Smooth muscle cell of trachea (primary cell): ENCODE measurements at places on chromosomes 6 and 20. TPM values are rescaled to one million over a fixed set of nuclear protein-coding genes. Genes with fewer than 3 reads are reported as not detected.

SPATA25 gene
- total RNA-seq = 1.5 and 3.5 TPM in 2 replicates

MYBL2 gene
- 0.66 and 7.0 TPM in 2 replicates for total RNA-seq

MYT1 gene
- total RNA-seq = under 0.01 TPM in 1 of 2 replicates, not detected in the other

TGM3 gene
- total RNA-seq = under 0.01 TPM in 1 of 2 replicates, not detected in the other

RBCK1 gene
- total RNA-seq = 91.0 and 119 TPM in 2 replicates

POU5F1 gene
- total RNA-seq = 0.33 TPM in 1 of 2 replicates, not detected in the other

LY86 gene
- not detected in 2 replicates for total RNA-seq

SASH1 gene
- total RNA-seq = 99.2 and 106 TPM in 2 replicates

SYNJ2 gene
- 42.8 and 69.5 TPM in 2 replicates for total RNA-seq

PPP1R14C gene
- total RNA-seq = 0.29 and 0.33 TPM in 2 replicates

TMEM217 gene
- total RNA-seq = 1.5 and 1.8 TPM in 2 replicates

CCN6 gene
- total RNA-seq = not detected in 2 replicates

SLC52A3 gene
- not detected in 2 replicates for total RNA-seq

TBXT gene
- not detected in 2 replicates for total RNA-seq

CRISP3 gene
- total RNA-seq = not detected in 2 replicates

DLK2 gene
- 0.66 TPM in 1 of 2 replicates, not detected in the other for total RNA-seq

TCP11 gene
- total RNA-seq = 0.15 TPM in 1 of 2 replicates, not detected in the other
